ENCODE measurements at places on chromosomes 13 and 19. TPM values are rescaled to one million over a fixed set of nuclear protein-coding genes. Genes with fewer than 3 reads are reported as not detected.

DNA sequence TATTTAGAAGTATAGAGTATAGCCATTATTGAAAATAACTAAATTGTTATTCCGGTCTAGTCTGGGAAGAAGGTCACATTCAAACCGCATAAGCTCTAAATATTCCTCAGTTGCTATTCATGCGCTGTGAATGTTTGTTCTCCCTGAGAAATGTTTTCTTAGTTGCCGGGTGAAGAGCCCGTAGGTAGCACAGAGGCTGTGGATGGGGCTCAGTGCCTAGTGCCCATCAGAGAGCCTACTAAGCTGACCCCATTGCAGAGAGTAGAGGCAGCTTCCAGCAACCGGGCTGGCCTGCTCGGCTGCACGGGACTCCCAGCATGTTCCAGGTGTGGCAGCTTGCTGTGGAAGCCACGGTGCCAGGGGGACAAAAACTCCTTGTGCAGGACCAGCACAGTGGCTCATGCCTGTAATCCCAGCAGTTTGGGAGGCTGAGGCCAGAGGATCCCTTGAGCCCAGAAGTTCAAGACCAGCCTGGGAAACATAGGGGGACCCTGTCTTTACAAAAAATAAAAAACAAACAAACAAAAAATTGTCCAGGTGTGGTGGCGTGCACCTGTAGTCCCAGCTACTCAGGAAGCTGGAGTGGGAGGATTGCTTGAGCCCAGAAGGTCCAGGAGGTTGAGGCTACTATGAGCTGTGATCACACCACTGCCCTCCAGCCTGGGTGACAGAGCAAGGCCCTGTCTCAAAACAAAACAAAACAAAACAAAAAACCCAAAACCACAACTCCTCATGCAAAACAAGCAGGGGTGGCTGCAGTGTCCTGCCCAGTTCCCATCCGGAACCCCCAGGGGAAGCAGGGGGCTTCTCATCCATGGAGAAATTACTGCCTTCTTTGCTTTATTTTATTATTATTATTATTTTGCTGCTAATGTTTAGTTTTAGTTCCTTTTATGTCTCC is 82.5 kb downstream of the KCTD15 start:
- no peak for DNase-seq

DNA sequence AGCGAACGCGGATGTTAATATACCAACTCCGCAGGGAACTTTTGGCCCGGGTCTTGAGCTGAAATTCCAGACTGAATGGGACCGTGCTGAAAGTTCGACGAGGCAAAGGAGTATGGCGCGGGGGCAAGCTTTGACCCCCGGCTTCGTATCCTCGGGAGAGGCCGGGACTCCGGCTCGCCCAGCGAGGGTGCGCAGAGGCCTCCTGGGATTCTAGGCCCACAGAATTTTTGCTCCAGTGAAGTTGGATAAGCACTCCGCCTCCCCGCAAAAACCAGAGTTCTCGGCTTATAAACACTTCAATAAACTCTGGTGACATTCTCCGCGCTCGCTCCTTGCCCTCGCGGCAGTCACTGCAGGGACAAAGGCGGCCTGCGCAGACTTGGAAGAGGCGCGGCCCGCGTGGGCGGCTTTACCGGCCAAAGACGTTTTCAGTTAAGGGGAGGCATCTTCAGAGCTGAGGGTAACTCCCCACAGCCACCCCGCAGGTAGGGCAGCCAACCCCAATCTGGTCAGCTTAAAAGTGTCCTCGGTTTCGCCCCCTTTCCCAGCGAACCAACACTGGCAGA is 112.6 kb downstream of the KCNRG start:
- no peak for DNase-seq

- peak; percentile 40 for DNase-seq
Observed at GRCh38 chr13:60012488-60012887, 151.2 kb downstream of the DIAPH3 start.

The ZNF578 gene
- not detected for total RNA-seq

All from body of pancreas (tissue), 4 donors.